ENCODE measurements at places on chromosomes 16 and 17.

- no peak for DNase-seq
Observed at GRCh38 chr16:31071861-31072260, 2.2 kb downstream of the ZNF668 start.

DNA sequence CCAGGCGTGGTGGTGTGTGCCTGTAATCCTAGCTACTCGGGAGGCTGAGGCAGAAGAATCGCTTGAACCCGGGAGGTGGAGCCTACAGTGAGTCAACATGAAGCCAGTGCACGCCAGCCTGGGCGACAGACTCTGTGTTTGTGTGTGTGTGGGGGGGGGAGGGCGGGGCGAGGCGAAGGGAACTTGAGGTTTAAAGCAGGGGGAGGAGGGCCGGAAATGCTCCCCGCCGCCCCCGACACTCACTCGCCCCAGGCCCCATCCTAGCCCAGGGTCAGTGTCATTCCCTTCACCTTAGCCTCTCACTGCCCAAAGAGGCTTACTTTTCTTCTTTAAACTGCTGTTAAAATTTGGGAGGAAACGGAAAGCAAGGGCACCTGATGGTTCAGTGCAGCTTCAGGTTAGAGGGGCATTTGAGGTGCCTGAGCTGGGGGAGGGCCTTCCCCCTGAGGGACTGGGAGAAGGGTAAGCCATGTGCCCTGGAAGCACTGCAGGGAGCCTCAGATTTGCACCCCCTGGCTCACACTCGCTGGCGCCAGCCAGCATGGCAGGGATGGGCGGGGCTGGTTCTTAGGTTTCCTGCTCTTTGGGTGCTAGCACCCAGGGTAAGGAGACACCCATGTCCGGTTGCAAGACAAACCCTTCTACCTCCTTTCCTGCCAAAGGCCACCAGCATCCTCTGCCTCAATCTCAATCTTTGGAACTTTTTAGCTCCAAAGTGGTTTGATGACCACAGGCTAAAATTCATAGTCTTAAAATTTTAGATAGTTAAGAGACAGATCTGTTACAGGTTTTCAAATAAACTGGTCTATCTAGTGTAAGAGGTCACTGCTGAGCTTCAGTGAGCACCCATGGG, 2.2 kb upstream of the LIMD2 start:
- DNase-seq, result peak; percentile 74

DNA sequence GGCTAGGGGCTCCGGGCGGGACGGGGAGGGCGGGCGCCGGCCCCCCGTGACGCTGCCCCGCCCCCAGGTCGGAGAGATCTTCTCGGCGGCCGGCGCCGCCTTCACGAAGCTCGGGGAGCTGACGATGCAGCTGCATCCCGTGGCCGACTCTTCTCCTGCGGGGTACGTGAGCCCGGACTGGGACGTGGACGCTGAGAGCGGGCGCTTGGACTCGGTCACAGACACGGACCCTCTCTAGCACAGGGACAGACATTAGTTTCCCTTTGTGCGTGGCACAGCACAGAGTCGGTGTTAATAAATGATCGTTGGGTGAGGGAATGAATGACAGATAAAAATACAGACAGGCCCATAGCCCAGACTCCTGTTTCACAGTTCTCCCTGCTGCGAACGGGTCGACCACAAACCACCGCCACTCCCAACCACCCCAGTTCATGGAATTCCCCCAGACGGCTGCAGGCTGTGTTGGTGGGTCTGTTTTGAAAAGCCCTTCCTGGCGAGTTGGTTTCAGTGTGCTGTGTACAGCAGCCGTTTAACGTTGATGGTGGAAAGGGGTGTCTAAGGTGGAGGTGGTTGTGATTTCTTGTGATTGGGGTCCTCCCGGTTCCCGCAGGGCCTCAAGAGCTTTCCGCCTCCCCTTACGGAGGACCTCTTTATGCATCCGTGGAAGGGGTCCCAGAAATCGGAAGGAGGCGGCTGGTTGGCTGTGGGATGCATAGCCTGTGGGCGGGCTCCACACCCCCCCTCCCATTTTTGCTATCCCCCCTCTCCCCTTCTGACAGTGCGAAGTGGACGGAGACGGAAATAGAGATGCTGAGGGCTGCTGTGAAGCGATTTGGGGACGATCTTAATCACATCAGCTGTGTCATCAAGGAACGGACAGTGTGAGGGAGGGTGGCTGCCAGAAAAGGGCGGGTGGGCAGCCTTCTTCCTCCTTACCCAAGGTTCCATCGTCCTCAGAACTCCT, 2.9 kb downstream of the RNASEK start:
- no peak for DNase-seq

- DNase-seq, result no peak
Observed at GRCh38 chr17:58187675-58188074, 4.9 kb upstream of the EPX start.
